ENCODE measurements at places on chromosomes 12 and 14.

GRCh38 chr12:111182382-111182781 is 186.5 kb downstream of the PHETA1 start:
- no peak for DNase-seq

GRCh38 chr12:71524626-71525025 is 85.0 kb downstream of the LGR5 start:
- DNase-seq, result no peak

DNA sequence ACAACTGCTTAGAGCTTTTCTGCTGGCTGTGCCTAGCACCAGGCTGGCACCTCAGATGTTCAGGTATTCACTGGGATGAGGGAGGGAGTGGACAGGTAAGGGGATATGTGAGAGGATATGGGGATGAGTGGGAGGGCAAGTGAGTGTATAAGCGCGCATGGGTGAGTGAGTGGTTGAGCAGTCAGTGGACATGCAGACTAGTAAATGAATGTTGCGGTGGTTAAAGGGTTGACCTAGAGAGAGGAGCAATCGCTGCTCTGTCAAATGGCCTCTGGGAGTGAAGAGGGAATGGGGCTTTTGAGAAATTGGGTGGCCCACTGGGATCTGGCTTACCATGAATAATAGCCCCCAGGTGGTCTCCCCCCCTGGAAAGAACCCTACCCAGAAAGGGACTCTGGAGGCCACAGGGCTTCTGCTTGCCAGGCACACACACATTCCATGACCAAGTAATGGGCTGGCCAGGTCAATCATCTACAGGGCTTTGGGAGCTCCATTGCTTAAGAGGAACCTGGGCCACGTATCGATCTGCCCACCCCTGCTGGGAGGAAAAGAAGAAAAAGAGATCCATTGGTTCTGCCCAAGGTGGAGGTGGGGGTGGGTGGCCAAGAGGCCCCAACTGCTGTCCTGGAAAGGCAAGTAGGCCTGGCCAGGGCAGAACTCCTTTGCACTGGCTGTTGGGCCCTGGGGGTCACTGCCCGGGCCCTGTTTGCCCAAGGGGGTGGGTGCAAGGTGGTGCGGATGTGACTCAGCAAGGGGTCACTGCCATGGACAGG is 30.8 kb upstream of the ZFP36L1 start:
- no peak for DNase-seq

GRCh38 chr14:96938946-96939345 is 141.8 kb downstream of the VRK1 start:
- DNase-seq, result no peak

DNA sequence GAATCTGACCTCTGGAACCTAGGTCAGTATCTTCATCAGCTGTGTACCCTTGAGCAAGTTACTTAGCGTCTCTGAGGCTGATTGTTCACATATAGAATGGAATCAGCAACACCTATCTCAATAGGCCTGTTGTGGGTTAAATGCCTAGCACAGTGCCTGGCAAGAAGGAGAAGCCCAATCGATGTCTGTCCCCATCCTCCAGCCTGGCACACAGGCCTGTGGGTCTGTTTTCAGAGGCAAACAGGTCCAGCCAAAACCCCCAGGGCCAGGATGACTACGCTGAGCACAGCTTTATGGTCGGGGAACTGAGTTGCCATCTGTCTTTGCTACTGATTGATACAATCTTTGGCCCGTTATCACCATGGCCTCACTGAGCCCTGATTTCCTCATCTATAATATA is 89.2 kb downstream of the NUAK1 start:
- no peak for DNase-seq

GRCh38 chr12:115093261-115093660 is 409.3 kb upstream of the TBX3 start:
- no peak for DNase-seq

GRCh38 chr12:121301876-121302275 is 5.4 kb upstream of the CAMKK2 start:
- DNase-seq, result no peak

- DNase-seq, result no peak
Measured at GRCh38 chr12:39931857-39932256, 174.0 kb downstream of the SLC2A13 start.
